ENCODE measurements at places on chromosomes 1 and 21. TPM values are rescaled to one million over a fixed set of nuclear protein-coding genes. Genes with fewer than 3 reads are reported as not detected.

- DNase-seq: no peak
Measured at GRCh38 chr1:180494370-180494769, 8.0 kb downstream of the ACBD6 start.

GRCh38 chr1:64856553-64856952, 109.8 kb downstream of the JAK1 start:
- no peak for DNase-seq

GRCh38 chr1:106223213-106223612, 833.3 kb upstream of the PRMT6 start:
- DNase-seq: no peak

GRCh38 chr1:1406101-1406820, 832 bp downstream of the MRPL20 start:
- DNase-seq: no peak

- DNase-seq: peak; percentile 70
Measured at GRCh38 chr1:46687093-46687659, 15.5 kb downstream of the TEX38 start.

DNA sequence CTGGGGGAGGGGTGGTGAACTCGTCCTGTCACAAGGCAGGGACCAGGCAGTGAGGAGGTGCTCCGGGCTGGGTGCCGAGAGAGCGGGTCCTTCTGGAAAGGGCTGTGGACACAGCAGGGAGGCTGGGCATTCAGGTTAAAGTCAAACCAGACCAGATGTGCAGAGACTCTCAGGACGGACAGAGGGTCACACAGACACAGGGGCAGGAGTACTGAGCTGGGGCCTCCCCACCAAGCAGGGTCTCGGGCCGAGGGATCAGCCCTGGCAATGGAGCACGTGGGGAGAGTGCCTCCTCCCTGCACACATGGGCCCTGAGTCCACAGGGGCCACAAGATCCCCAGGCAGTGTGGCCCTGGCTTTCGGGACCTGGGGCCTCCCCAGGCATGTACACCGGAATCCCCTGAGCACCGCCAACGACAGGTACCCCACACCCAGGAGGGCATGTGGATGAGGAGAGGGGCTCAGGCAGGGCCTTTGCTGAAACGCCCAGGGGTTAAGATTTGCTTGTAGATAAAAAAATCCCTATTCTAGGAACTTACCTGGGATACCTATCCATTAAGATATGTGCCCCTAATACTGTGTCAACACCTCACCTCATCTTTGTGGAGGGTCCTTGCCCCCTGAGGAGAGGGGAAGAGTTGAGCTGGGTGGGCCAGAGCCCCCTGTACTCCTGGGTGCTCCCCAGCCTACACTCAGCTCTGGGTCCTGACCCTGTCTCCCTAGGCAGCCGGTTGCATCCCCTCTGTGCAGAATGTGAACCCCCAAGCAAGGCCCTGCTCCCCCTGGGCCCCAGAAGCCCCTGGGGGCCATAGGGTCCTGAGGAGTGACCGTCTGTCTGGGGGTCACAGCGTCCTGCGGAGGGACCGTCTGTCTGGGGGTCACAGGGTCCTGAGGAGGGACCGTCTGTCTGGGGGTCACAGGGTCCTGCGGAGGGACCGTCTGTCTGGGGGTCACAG, 46.9 kb upstream of the ADARB1 start:
- DNase-seq: no peak

DNA sequence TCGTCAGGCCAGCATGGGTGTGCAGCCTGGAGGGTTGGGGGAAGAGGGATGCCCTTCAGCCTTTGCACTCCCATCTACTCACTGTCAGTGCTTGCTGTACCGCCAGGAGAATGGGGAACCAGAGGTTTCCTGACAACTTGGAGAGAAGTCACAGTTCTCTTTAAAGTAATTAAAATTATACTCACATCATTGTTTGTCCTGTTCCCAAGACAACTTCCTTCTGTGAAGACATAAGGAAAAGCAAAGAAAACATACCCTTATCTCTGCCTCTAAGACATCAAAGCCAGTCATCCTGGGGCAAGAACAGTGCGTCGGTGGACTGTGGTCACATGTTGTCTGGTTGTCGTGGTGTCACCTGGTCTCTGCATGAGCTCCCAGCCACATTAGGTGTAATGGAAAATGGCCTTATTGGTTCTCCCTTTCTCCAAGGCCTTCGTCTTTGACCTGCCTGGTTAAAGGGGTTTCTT, 17.6 kb downstream of the TRAF5 start:
- DNase-seq: no peak

- peak; percentile 5 for DNase-seq
Measured at GRCh38 chr1:10899490-10900250, 103.2 kb upstream of the CASZ1 start.

- DNase-seq: no peak
Measured at GRCh38 chr1:246032984-246033383, 474.1 kb downstream of the SMYD3 start.

GRCh38 chr1:6864166-6864565, 78.9 kb downstream of the CAMTA1 start:
- DNase-seq: no peak

GRCh38 chr1:224897529-224898327, 31.7 kb upstream of the DNAH14 start:
- DNase-seq: no peak

DNA sequence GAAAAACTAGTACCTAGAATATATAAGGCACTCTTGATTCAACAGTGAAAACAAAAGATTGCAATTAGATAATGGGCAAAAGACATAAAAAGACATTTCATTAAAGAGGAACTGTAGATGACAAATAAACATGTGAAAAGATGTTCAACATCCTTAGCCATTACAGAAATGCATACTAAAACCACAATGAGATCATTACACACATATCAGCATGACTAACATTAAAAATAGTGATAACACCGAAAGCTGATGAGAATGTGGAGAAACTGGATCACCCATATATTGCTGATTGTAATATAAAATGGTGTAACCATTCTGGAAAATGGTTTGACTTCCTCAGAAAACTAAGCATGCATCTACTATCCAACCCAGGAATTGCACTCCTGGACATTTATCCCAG, 340.3 kb downstream of the SEC16B start:
- no peak for DNase-seq

GRCh38 chr1:25031601-25031965, 101.5 kb upstream of the RUNX3 start:
- DNase-seq: no peak

GRCh38 chr1:159068886-159069285, 7.7 kb downstream of the AIM2 start:
- DNase-seq: no peak

- no peak for DNase-seq
Measured at GRCh38 chr1:88891951-88892340, 579 bp upstream of the GTF2B start.

GRCh38 chr1:36300526-36300925, 5.6 kb upstream of the SH3D21 start:
- no peak for DNase-seq

- no peak for DNase-seq
Measured at GRCh38 chr1:154170547-154171222, 15.8 kb upstream of the NUP210L start.

GRCh38 chr1:188499690-188500089, 1670.9 kb downstream of the PLA2G4A start:
- DNase-seq: no peak

DNA sequence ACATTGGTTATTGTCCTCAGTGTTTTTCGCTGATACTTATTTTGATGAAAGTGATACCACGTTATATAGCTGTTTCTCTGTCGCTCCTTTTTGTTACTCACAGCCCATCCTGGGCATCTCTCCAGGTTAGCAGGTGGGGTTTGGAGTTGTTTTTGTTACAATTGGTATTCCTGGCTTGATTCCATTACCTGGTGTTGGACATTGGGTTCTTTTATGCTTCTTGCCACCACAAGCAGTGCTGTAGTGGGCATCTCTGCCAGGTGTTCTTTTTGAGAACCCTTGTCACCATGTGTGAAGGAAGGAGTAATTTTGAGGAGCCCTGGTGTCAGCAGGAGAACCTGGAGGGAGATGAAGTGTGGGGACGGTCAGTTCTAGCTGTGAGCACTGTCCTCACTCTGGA, 47.5 kb upstream of the PWP2 start:
- DNase-seq: no peak

DNA sequence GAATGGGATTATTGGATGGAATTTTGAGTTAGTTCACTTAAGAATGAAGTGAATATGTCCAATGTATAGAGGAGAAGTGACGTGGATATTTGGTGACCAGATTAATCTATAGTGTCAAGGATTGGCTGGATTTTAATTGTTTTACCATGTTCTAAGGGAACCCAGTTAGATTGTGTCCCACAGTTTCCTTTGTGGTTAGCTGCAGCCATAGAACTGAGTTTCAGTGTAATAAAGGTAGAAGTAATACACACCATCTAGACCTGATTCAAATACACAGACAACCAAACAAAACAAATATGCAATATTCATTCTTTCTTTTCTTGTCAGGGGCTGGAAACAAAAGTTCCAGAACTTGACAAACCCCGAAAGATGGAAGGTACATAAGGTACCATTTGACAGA, 88.0 kb upstream of the RGS18 start:
- DNase-seq: no peak

OVAAL gene
- 2.4 TPM for total RNA-seq

CR2 gene
- total RNA-seq: not detected

SH2D2A gene
- total RNA-seq: 0.87 TPM

BARHL2 gene
- not detected for total RNA-seq

CCDC24 gene
- total RNA-seq: 1.3 TPM

AQP10 gene
- 0.30 TPM for total RNA-seq

MXRA8 gene
- 49.3 TPM for total RNA-seq

SYNC gene
- 14.3 TPM for total RNA-seq

AADACL4 gene
- not detected for total RNA-seq

CLCNKB gene
- total RNA-seq: 0.51 TPM

Data from heart left ventricle (tissue), 16 donors.